ENCODE measurements at places on chromosomes 2 and 18. TPM values are rescaled to one million over a fixed set of nuclear protein-coding genes. Genes with fewer than 3 reads are reported as not detected.
A peak's percentile ranks its signal among the peaks of the same experiment; 100 is the strongest.

RAB27B gene
- total RNA-seq = 0.22 TPM

NHEJ1 gene
- total RNA-seq = 24.5 TPM

CPLX4 gene
- total RNA-seq = not detected

NEB gene
- total RNA-seq = 0.29 TPM

PDE6D gene
- total RNA-seq = 35.5 TPM

AKAIN1 gene
- total RNA-seq = not detected

LIMS1 gene
- 59.4 TPM for total RNA-seq

ITPRID2 gene
- 51.8 TPM for total RNA-seq

KLHL29 gene
- 0.13 TPM for total RNA-seq

CDK15 gene
- not detected for total RNA-seq

ITGB6 gene
- total RNA-seq = not detected

ACMSD gene
- not detected for total RNA-seq

- DNase-seq = no peak
These were observed 8.6 kb downstream of the XRCC5 start for GRCh38 chr2:216117561-216118340.

- no peak for DNase-seq
These were observed 87.7 kb downstream of the CLIP4 start for GRCh38 chr2:29202819-29203495.

DNA sequence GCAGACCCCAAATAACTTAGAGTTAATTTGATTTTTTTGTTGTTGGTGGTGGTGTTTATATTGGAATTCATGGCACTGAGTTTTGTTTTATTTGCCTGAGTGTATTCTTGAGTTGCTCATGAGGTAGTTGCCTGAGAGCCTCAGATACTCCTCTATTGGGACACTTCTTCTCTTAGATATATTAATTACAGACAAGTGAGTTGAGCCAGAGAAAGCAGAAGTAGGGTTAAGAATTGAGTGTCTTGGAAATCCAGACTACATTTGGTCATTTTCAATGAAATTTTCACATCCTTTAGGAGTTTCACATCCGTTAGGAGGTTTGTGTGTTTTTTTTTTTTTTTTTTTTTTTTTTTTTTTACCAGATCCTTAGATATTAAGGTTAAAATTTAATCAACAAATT, 29.0 kb downstream of the FMNL2 start:
- DNase-seq = no peak

- no peak for DNase-seq
These were observed 23.8 kb downstream of the STAT1 start for GRCh38 chr2:190990132-190990531.

DNA sequence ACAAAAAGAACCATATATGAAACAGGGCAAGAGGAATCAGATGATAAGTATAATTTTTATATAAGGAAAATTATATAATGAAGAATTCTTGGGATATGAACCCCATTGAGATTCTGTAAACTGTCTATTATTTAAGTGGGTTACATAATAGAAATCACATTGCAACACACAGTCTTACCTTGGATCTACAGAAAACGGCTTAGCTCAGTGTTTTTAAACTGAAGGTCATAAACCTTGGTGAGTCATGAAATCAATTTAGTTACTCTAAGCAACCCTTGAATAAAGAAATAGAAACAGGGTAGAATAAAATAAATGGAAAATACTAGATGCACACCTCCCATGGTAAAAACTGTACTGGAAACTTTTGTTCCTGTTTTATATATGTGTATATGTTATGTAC, 50.7 kb downstream of the METTL8 start:
- no peak for DNase-seq

GRCh38 chr2:208515099-208515498, 108.5 kb downstream of the PTH2R start:
- no peak for DNase-seq

DNA sequence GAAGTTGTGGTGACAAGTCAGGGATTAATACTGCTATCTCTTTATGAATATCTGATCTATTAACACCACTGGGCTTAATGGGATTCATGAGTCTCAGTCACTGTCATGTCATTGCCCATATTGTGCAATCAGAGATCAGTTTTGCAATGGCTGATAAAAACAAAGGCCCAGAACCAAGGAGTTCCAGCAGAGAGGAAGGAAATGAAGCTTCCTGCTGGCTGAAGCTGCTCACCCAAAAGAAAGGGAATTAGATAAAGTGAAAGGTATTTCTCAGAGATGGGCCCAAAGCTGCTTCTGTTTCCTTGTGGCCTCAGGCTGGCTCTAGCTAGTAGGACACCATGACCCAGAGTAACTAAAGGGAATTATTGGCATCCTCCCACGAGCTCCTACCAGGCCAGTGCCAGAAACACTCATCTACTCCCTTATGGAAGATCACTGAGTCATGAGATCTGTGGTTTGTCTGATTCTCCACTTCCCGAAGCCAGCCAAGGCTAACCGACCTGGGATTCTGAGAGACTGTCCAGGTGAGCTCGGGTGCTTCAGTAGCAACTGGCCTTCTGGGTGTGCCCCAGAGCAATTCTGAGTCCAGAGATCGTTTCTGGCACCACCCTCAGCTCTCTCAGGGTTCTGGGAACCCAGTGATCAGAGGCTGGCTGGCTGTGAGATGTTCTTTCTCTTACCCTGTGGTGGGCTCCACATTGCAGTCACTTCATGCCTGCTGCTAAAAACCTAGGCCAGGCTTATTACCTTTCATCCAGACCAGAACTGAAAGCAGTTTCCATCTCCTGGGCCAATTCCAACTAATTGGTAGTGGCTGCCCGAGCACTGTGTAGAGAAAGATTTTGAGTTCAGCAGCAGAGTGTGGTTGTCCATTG, 129.5 kb upstream of the PELI1 start:
- DNase-seq = no peak

DNA sequence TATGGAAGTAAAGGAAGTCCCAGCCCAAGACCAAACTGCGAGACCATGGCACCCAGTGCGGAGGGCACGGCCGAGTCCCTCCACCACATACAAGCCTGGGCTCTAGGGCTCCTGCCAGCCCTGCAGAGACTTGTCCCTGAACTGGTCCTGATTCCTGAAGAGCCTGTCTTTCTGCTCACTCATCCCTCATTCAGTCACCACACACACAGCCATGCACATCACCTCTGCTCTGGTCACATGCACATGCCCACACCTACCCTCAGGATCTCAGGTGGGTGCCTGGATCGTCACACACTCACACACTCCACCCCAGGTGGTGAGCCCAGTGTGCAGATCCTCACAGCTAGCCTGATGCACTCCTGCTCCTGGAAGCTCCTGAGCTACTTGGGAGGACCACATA, 71.4 kb upstream of the LAPTM4A start:
- no peak for DNase-seq

- no peak for DNase-seq
These were observed 1.7 kb downstream of the RTN4 start for GRCh38 chr2:55048508-55049042.

DNA sequence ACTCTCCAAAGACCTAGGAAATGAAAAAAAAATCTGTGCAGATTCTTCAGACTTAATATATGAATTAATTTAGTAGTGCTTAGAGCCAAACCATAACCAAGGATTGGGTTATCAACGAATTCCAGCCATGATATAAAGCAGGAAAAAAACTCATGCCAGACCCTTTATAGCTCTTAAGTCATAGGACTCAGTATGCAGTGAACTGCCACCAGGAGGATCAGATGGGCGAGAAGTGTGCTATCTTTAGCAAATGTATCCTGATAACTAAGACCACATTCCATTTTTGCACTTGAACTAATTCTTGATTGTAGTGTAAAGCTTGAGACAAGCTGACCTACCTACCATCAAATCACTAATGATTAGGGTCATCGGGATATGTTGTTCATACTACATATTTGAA, 178.1 kb downstream of the IKZF2 start:
- no peak for DNase-seq

GRCh38 chr2:215435280-215435869, 493 bp downstream of the FN1 start:
- DNase-seq = no peak

- no peak for DNase-seq
These were observed 2.1 kb upstream of the HSBP1L1 start for GRCh38 chr18:79962311-79962710.

DNA sequence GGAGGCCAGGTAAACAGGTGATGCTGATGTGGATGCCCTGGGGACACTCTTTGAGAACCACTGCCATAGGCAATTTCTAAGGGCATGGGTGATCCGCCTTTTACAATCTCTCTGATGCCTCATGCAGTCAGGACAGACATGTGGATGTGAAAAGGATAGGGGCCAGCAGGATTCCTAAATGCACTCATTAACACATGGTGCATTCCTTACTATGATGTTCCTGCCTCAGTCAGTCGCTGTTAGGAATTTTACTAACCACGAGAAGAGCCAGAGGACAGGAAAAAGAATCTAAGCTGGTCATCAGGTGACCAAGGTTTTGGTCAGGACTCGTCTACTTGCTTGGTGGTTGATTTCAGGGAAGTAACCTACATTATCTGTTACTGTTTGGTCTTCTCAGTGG, 191.0 kb downstream of the ARL4C start:
- DNase-seq = no peak

- no peak for DNase-seq
These were observed 19.5 kb upstream of the CIDEA start for GRCh38 chr18:12234451-12235190.

DNA sequence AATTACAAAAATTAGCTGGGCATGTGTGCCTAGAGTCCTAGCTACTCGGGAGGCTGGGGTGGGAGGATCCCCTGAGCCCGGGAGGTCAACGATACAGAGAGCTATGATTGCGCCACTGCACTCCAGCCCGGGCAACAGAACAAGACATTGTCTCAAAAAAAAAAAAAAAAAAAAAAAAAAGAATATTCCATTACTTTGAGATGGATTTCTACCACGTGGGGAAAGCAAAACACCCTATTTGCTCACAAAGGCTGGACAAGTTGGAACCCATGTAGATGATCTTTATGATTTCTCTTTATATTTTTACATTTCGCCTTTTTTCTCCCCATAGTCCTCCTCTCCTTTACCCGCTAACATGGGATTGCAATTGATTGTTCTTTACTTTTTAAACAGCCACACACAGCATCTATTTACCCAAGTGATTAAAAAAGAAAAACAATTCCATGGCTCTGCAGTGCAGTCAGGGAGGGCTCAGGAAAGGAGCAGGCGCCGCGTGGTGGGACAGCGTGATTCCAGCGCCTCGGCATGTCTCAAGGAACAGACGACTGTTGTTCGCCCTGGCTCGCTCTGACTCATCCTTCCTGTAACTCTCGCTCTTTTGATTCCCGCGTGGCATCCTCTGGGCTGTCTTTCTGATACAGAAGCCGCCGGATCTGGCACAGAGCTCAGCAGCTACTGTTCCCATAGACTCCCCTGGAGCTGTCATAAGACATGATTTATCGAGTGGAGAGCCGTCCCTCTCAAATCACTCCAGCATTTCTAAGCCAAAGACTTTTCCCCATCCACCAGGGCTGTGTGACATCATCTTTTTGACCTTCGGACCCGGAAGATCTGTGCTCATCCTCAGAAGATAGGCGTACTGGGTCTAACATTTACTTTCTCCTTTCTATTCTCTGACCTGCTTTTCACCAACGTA, 230.4 kb upstream of the AGAP1 start:
- no peak for DNase-seq

DNA sequence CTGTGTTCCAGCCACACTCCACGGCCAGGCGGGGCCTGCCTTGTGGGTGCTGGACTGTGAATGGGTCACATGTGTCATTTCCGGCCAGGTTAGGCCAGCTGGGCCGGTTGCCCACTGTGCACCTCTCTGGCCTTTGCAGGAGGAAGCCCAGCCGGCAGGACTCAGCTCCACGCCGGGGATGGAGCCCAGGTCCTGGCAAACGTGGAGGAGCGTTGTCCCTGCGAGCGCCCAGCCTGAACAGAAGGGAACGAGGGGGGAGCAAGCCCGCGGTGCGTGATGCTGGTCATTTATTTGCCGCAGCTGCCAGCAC, 152.9 kb downstream of the PXDN start:
- DNase-seq = peak; percentile 46

GRCh38 chr18:77857678-77858655, 608.3 kb downstream of the GALR1 start:
- DNase-seq = no peak

DNA sequence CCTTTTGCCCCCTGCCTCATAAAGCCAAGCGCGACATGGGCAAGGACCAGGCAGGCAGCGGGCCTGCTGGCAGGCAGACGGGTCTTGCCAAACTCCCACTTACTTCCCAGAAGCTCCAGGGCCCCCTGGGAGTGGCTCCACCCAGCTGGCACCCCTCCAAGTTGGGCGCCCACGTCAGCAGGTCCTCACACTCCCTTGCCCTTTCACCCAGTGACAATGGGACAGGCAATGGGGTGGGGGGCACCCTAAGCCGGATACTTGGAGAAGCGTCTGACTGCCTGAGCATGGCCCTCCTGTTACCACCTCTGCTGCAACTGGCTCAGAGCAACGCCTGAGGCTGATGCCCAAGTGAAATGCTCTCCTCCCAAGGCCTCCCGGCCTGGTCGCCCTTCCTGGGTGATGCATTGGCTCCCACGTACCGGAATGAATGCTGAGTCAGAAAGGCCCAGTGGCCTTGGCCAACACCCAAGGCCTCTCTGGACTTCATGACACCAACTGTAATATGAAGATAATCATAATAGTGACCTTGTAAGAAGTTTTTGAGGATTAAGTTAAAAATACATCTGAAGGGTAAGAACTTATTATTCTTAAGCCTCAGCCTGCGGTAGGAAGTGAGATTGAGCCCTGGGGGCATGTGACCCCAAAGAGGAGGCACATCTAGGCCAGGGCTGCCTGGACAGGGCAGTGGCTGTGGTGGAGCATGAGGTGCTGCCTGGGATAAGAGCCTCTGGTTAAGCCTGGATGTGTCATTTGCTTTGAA, 31.6 kb downstream of the KCNK3 start:
- DNase-seq = no peak

DNA sequence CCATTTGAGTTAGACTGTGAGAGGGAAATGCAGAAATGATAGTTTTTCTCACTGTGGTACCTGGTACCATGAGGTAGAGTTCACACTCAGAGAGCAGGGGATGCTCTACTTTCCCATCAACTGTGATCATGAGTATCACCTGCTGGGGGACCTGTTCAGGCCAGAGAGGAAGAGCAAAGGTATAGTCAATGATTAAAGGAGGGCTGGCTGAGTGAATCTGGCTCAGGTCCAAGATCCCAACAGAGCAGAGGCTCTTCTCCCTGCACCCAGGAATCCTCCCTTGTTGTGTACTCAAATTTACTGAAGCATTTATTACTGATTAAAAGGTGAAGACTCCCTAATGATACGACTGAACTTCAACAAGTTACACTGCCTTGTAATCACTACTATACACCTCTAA, 104.6 kb upstream of the CHRNA1 start:
- DNase-seq = no peak

- DNase-seq = no peak
These were observed 12.5 kb downstream of the ZC3H8 start for GRCh38 chr2:112242384-112242783.

DNA sequence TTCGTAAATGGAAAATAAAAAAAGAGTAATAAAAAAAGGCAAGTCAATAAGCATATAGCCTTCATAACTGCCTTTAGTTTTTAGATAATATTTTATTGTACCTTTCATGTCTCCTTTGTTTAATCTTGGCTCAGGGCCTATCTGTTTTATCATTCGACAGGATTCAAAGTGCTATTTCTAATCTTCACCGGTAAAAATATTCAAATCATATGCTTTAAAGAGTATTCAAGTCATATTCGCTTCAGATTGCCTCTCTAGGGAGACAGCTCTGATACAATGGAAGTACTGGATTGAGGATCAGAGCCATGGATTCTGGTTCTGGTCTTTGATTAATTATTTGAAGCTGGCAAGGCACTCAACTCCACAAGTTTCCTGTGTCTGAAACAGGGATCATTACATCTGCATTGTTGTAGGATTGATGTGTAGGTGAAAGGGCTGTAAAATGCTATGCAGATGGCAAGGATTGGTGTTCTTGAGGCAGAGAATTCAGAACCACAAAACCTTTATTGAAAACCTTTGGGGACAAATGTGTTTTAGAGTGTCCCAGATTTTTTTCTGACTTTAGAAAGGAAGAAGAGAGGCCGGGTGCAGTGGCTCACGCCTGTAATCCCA, 84.3 kb upstream of the RAPH1 start:
- DNase-seq = no peak
